ENCODE measurements at places on chromosomes 11 and 22. TPM values are rescaled to one million over a fixed set of nuclear protein-coding genes. Genes with fewer than 3 reads are reported as not detected.

GRCh38 chr11:48006301-48006992, 26.1 kb downstream of the PTPRJ start:
- DNase-seq: no peak
- no peaks in the 10 kb centered on the region for H3K36me3 ChIP-seq
- peaks cover 12% of the 10 kb centered on the region for H3K27me3 ChIP-seq
- H3K4me3 ChIP-seq: peak overlapping the region; percentile 63
- peak overlapping the region; percentile 90 for H3K27ac ChIP-seq
- peaks cover 82% of the 10 kb centered on the region for H3K4me1 ChIP-seq

DNA sequence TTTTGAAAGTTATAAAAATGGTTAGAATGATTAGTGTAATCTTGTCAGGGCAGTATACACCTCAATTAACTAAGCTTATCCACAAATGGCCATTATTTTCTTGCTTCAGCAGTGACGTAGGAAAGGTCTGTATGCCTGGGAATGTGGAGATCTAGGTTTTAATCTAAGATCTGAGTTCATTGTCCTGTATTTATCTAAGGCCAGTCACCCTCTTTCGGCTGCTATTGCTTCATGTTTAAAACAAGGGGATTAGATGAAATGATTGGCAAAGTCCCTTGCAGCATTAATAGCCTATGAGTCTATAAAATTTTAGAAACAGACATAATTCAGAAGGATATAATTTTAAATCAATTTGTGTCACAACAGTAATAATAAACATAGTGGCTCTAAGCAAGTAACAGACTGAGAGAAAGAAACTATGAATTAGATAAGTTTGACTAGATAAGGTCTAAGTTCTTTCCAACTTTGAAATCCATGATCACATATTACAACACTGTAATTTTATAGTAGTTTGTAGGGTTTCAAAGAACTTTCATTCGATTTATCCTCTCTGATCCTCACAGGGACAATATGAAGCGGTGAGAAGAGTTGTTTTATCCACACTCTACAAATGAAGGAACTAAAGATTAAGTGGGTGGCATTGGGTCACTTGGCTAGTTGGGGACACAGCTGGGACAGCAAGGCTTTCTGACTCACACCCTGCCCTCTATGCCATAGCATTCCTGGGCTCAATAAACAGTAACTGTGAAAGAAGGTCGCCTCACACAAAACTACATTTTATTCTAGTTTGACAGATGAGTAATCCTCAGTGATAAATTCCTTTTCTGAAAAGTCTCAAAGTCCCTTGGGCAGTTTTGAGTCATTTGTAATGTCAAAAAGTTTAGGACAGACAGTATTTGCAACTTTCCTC, 60.6 kb upstream of the RDX start:
- H3K36me3 ChIP-seq: no peaks in the 10 kb centered on the region
- no peak overlapping the region for H3K27ac ChIP-seq
- no peak for DNase-seq
- H3K4me3 ChIP-seq: no peak overlapping the region

DNA sequence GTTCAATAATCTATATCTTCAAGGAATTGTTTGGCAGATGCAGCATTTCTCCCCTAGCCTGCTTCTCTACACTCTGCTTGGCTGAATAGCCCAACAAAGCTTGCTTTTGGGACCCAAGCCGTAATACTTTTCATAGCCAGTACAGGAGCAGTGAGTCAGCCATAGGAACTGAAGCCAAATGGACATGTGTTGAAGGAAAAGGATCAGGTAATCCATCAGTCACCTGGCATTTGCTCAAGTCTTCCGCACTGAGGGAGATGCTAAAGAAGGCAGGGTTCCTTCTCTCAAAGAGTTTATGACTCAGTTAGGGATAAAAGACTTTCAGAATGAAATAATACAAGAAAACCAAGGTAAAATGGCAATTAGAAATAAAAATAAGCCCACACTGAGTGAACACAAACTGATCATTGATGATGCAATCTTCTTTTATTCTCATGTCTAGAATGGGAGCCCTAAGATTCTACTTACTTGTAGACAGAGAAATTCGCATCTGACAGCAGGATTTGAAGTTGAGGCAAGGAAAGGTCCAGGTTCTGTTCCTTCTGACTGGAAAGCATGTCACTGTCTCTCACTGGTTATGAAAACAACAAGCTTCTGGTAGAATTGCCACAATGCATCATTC, 13.2 kb downstream of the C11orf87 start:
- no peaks in the 10 kb centered on the region for H3K27me3 ChIP-seq
- no peak for DNase-seq
- H3K36me3 ChIP-seq: no peaks in the 10 kb centered on the region
- no peak overlapping the region for H3K27ac ChIP-seq
- H3K4me1 ChIP-seq: no peaks in the 10 kb centered on the region
- no peak overlapping the region for H3K4me3 ChIP-seq

DNA sequence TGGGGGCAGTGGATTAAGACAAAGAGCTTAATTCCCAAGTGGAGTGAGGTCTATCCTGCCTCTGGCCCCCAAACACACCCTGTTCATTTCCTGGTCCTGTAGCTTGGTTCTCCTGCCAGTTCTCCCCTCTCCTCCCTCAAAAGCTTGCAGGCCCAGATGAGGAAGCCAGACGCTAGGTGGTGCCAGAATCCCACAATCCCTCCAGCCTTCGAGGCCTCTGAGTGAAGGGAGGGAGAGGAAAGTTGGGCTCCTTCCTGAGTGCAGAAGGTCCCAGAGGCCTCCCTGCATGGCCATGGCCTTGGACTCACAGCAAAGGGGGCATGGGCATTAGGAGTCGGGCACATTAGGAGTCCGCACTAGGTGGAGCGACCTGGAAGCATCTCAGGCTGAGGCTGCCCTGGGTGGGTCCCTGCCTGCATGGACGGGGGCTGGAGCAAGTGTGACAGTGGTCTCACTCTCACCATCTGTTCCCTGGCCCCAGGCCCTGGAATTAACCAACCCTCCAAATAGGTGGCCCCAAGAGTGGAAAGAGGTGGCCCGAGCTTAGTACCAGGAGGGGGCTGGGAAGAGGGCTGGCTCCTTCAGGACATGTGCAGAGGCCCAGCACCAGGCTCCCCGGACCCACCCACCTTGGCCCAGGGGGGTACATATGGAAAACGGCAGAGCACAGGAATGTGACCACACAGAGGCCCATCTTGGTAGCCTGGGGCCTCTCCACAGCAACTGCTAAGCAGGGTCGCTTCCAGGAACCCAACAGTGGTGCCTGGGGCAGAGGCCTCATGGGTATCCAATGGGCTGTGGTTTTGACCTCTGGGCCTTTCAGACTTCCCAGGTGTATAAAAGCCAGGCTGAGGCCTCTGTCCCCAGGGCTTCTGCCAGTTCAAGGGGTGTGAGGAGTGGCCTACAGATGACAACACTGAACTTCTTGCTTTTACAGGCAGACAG, 5.2 kb downstream of the FXYD2 start:
- peaks cover 36% of the 10 kb centered on the region for H3K4me1 ChIP-seq
- H3K36me3 ChIP-seq: no peaks in the 10 kb centered on the region
- DNase-seq: no peak
- H3K27ac ChIP-seq: no peak overlapping the region
- H3K4me3 ChIP-seq: no peak overlapping the region
- H3K27me3 ChIP-seq: peaks cover 5% of the 10 kb centered on the region

DNA sequence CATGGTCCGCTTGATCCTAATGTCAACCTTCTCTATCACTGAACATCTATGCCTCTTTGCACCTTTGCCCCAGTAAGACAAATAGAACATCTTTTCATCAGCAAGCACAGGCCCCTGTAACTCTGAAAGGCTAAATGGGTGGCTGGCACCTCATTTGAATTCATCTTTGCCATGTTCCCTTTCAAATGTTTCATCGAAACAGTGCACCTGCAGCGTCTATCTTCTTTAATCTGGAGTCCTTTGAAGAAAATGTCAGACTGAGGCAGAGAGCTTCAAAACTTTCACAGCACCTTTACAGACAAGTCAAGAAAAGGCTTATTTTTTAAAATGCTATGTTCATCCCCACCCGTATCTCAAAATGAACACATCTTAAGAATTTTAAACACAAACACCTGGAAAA, 3.4 kb downstream of the MPPED2 start:
- no peaks in the 10 kb centered on the region for H3K36me3 ChIP-seq
- DNase-seq: no peak
- no peak overlapping the region for H3K27ac ChIP-seq
- no peak overlapping the region for H3K4me3 ChIP-seq

The PARVG gene
- polyA plus RNA-seq: 54.0 TPM

DNA sequence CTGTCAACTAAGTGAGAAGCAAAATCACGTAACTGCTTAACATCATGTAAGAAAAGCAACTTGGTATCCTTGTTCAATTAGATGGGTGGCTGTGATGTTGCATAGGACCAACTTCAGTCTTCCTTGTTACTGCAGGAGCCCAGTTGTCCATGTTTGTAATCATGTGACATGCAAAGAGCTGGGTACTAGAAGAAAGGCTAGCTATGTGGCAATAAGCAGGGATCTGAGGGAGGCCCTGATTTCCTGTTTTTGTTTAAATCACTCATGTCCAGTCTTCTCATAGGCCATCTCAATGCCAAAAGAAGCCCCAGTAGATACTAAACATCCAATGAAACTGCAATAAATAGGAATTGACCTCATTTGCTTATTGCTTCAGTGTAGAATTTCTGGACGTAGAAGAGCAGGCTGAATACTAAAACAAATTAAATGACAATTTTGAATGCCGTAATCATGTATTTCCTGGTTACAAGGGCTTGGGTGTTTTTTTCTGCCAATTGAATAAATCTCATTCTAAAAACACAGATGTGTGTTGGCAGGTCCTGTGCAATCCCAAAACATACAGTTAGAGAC, 140.8 kb upstream of the ARHGAP20 start:
- H3K36me3 ChIP-seq: no peaks in the 10 kb centered on the region
- no peak for DNase-seq
- no peaks in the 10 kb centered on the region for H3K27me3 ChIP-seq
- no peaks in the 10 kb centered on the region for H3K4me1 ChIP-seq
- H3K4me3 ChIP-seq: no peak overlapping the region

The TUT1 gene
- polyA plus RNA-seq: 12.5 TPM

- no peaks in the 10 kb centered on the region for H3K36me3 ChIP-seq
- DNase-seq: no peak
- no peaks in the 10 kb centered on the region for H3K27me3 ChIP-seq
- no peak overlapping the region for H3K27ac ChIP-seq
- no peak overlapping the region for H3K4me3 ChIP-seq
Observed at GRCh38 chr22:49632199-49633009, 195.3 kb downstream of the BRD1 start.

Data from immature natural killer cell (primary cell).